ENCODE measurements at places on chromosomes 2 and 18. TPM values are rescaled to one million over a fixed set of nuclear protein-coding genes. Genes with fewer than 3 reads are reported as not detected.

DNA sequence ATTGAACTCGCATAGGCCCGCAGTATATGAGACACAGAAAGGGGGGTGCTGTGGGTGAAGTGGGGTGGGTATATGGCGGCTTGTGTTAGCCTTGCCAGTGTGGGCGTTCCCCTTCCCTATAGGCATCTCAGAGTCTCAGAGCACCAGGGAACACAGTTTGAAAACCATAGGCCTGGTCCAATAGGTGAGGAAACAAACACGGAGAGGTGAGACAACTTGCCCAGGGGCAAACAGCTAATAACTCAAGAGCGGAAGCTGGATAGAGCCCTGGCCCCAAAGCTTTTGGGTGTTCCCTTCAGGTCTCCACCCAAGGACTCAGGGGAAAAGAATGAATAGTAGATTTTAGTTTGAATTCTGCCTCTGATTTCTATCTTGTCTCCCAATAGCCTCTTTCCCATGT, 7.9 kb downstream of the LIPG start:
- H3K27me3 ChIP-seq = peaks cover 26% of the 10 kb centered on the region
- H3K36me3 ChIP-seq = no peaks in the 10 kb centered on the region
- no peak for DNase-seq
- H3K4me3 ChIP-seq = no peak overlapping the region

DNA sequence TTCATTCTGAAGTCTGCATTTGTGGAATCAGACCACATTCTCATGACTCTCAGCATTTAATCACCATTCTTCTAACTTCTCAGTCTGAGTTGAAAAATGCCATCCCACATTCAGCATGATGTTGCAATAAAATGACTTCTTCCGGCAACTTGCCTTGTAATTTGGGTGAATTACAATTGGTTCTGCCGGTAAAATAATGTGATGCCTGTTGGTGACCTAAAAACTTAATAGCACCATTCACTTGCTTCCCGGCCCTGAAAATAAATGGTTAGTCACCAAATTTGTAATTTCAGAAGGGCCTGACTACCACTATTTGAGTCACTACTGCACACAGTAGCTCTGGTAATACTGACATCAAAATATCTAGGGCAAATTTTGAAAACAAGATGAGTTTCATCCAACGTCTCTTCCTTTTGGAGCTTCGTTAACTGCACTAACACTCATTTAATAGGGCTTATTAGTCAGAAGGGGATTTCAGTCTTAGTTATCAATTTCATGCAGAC, 637.1 kb upstream of the CHAC2 start:
- H3K27me3 ChIP-seq = no peaks in the 10 kb centered on the region
- no peak overlapping the region for H3K27ac ChIP-seq
- H3K4me1 ChIP-seq = no peaks in the 10 kb centered on the region
- no peaks in the 10 kb centered on the region for H3K36me3 ChIP-seq
- H3K4me3 ChIP-seq = no peak overlapping the region

DNA sequence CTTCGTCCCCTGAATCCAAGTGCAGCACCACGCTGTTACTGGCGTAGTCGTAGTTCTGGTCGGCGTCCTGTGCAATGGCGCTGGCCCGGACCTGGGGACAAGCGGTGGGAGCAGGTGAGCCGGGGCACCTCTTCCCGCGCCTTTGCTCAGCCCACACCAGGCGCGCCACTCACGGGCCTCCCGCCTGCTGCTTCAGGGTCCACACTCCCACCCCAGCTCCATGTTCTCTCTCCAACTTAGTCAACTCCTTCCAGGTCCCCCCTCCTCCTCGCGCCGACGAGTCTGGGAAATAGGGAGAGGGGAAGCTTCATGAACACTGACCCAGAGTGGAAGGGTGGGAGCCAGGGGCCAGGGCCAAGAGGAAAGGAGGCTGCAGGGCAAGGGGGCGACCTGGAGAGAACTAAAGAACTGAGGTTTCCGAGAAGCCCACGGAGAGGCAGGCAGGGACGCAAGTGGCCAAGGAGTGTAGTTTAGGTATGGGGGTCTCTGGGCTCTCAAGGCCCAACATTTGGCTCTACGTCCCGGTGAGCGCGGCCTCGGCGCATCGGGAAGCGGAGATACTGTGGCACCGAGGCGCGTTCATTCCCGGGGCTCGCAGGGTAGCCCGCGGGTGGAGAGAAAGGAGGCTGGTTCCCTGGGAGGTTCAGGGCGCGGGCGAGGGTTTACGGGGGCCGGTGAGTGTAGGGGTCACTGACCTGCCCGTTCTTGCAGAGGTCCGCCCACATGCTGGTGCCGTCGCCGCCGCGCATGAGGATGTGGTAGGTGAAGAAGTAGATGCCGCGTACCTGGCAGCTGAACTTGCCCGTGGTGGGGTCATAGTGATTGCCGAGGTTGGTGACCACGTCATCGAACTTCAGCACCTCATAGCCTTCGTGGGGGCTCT, 1.4 kb downstream of the C1QL2 start:
- no peak overlapping the region for H3K27ac ChIP-seq
- peaks cover 1% of the 10 kb centered on the region for H3K4me1 ChIP-seq
- H3K36me3 ChIP-seq = no peaks in the 10 kb centered on the region
- DNase-seq = no peak

- peaks cover 2% of the 10 kb centered on the region for H3K36me3 ChIP-seq
- no peak for DNase-seq
- no peak overlapping the region for H3K4me3 ChIP-seq
These were observed 5.0 kb downstream of the FZD7 start for GRCh38 chr2:202038471-202039277.

The CNTNAP5 gene
- total RNA-seq = not detected

The FBXO15 gene
- total RNA-seq = 2.0 TPM

All from activated naive CD8-positive, alpha-beta T cell treated with anti-CD3 and anti-CD28 coated beads, Interleukin-2, amount 10 ng/mL, durations not matched to agents 7 days and 5 days (primary cell).